Astrocyte (in vitro differentiated cells and primary cell): ENCODE measurements at places on chromosomes 16 and 17. TPM values are rescaled to one million over a fixed set of nuclear protein-coding genes. Genes with fewer than 3 reads are reported as not detected.

DNA sequence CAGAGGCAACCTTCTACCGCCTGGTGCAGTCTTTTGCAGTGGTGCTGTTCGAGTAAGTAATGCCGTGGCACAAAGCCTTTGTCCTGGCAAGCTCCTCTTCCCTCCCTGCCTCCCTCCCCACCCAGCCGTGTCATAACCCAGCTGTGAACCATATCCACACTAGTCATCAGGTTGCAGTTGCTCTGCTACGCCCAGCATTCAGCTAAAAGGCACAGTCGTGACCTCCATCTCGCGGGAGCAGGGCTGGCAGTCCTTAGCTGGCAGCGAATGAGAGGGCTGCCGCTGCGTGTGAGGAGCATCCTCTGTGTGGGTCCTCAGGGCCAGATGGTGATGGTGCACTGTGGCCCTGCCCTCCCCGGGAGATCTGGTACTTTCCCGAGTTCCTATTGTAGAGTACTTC, 39.3 kb downstream of the CIBAR2 start:
- no peak overlapping the region for H3K27ac ChIP-seq
- peak; percentile 44 for DNase-seq
- H3K36me3 ChIP-seq: no peaks in the 10 kb centered on the region
- no peak overlapping the region for H3K4me3 ChIP-seq

GRCh38 chr16:16867973-16868372, 489.0 kb downstream of the NPIPA7 start:
- no peak overlapping the region for H3K4me3 ChIP-seq
- DNase-seq: no peak
- H3K4me1 ChIP-seq: no peaks in the 10 kb centered on the region
- no peak overlapping the region for H3K27ac ChIP-seq

GRCh38 chr17:15384142-15384787, 42.9 kb upstream of the TEKT3 start:
- no peak overlapping the region for H3K27ac ChIP-seq
- no peak overlapping the region for H3K4me3 ChIP-seq
- no peaks in the 10 kb centered on the region for H3K27me3 ChIP-seq
- DNase-seq: no peak

GRCh38 chr17:79108232-79108850, 33.7 kb downstream of the ENGASE start:
- H3K27ac ChIP-seq: no peak overlapping the region
- H3K4me1 ChIP-seq: no peaks in the 10 kb centered on the region
- no peaks in the 10 kb centered on the region for H3K27me3 ChIP-seq
- H3K36me3 ChIP-seq: no peaks in the 10 kb centered on the region

DNA sequence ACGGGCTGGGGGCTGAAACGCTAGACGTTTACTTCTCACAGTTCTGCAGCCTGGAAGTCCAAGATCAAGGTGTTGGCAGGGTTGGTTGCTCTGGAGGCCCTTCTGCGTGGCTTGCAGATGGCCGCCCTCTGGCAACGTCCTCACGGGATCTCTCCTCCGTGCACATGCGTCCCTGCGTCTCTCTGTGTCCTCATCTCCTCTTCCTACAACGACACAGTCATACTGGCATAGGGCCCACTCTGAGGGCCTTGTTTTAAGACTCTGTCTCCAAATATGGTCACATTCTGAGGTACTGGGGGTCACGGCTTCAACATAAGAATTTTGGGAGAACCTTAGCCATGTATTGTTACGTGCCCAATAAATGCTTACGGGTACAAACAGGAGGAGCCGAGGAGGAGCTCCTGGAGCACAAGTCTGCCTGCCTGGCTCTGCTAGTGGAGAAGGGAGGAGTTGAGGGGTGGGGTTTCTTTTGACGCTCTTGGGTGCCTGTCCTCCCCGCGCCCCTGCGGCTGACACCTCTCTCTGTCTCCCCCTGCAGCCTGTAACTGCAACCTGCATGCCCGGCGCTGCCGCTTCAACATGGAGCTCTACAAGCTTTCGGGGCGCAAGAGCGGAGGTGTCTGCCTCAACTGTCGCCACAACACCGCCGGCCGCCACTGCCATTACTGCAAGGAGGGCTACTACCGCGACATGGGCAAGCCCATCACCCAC, 141.1 kb downstream of the NTN1 start:
- no peaks in the 10 kb centered on the region for H3K27me3 ChIP-seq
- DNase-seq: no peak
- no peak overlapping the region for H3K27ac ChIP-seq
- H3K4me1 ChIP-seq: no peaks in the 10 kb centered on the region
- no peaks in the 10 kb centered on the region for H3K36me3 ChIP-seq
- H3K4me3 ChIP-seq: no peak overlapping the region

DNA sequence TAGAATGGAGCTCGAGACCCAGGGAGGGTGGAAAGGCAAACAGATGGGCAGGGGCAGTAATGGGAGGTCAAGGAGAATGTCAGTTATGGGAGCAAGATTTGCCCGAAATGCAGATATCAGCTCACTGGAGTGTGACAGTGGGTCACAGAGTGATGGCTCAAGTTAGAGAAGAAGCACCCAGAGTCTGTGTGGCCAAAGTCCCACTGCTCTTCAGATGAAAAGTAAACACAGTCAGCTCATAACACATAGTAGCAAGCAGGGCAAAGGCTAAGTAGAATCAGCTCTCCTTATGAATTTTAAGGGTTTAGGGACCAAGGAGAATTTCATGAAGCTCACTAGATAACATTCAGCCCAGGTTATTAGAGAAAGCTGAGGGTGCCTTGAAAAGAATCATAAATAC, 264.9 kb upstream of the MON1B start:
- H3K27ac ChIP-seq: no peak overlapping the region
- no peak overlapping the region for H3K4me3 ChIP-seq
- DNase-seq: no peak
- no peaks in the 10 kb centered on the region for H3K36me3 ChIP-seq
- H3K27me3 ChIP-seq: no peaks in the 10 kb centered on the region

DNA sequence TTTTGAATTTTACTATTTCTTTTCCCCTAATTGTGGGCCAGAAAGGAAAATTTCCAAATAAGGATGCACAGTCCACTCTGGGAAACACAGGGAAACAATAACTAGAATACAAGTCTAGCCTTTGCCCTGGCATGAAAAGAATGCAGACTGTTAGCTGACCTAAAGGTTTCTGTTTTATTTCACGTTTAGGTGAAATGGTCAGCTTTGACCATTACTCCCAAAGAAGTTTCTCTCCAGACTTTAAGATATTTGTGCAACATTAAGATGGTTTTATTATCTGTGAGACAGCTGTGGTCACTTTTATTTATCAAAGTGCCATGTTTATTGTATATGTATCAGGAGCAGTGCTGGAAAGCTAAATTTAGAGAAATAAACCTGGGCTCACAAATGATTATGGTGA, 163.9 kb downstream of the SPECC1 start:
- peak; percentile 23 for DNase-seq
- no peaks in the 10 kb centered on the region for H3K36me3 ChIP-seq
- no peaks in the 10 kb centered on the region for H3K27me3 ChIP-seq

DNA sequence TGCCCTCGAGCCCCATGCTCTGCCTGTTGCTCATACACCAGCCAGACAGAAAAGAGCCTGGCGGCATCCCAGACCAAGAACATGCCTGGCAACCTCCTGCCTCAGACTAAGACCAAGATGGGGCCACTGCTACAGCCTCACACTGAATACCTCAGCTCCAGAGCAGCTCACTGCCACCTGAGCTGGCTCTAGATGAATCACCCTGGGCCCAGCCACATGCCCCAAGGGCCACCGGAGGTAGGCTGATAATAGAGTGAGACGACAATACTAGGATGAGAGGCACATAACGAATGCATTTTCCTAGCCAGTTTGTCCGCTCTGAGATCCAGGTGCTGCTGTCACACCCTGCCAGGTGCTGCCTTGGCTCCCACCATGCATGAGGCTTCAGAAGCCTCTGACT, 13.0 kb downstream of the PIP4K2B start:
- H3K27me3 ChIP-seq: no peaks in the 10 kb centered on the region
- peaks cover 32% of the 10 kb centered on the region for H3K36me3 ChIP-seq
- H3K4me1 ChIP-seq: peaks cover 15% of the 10 kb centered on the region
- no peak for DNase-seq

DNA sequence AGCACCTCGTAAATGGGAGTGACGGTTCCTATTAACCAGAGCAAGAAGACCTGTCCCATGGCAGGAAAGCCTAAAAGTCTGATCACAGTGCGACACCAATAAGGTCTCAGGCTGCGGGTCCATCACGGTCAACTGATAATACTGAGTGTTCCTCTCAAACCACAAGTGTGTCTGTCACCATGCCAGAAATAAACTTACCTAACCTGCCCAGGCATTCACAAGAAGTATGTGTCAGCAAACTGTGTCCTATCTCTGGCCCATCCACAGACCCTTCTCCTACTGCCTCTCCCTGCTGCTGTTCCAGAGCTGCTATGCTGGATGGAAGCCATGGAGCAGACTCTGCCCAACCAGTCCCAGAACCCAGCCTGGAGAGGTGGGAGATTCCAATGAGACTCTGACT, 73.5 kb downstream of the ZNF423 start:
- no peaks in the 10 kb centered on the region for H3K27me3 ChIP-seq
- H3K4me3 ChIP-seq: no peak overlapping the region
- no peaks in the 10 kb centered on the region for H3K36me3 ChIP-seq
- H3K4me1 ChIP-seq: no peaks in the 10 kb centered on the region

DNA sequence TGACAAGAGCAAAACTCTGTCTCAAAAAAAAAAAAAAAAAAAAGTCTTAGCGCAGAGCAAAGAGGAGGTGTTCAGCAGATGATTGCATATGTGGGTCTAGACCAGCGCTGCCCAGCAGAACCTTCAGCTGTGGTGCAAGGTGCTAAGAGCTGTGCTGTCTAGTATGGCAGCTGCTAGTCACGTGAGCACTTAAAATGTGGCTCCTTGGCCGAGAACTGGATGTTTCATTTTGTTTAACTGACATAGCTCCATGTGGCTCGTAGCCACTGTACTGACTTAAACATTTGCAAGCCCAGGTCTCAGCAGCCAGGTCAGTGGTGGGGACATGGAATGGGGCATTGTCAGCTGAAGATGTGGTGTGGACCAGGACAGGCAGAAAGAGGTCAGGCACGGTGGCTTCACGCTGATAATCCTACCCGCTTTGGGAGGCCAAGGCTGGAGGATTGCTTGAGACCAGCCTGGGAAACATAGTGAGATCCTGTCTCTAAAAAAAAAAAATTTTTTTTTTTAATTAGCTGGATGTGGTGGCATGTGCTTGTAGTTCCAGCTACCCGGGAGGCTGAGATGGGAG, 9.2 kb downstream of the C1QTNF1 start:
- no peak for DNase-seq
- no peaks in the 10 kb centered on the region for H3K36me3 ChIP-seq
- H3K4me1 ChIP-seq: peaks cover 10% of the 10 kb centered on the region
- H3K4me3 ChIP-seq: no peak overlapping the region

- peak overlapping the region; percentile 81 for H3K27ac ChIP-seq
- peaks cover 24% of the 10 kb centered on the region for H3K36me3 ChIP-seq
- no peak for DNase-seq
- H3K4me3 ChIP-seq: peak overlapping the region; percentile 82
- H3K27me3 ChIP-seq: no peaks in the 10 kb centered on the region
These were observed 1.1 kb downstream of the ELOB start for GRCh38 chr16:2775765-2776499.

- no peak overlapping the region for H3K27ac ChIP-seq
- no peak overlapping the region for H3K4me3 ChIP-seq
- H3K27me3 ChIP-seq: peaks cover 11% of the 10 kb centered on the region
- no peaks in the 10 kb centered on the region for H3K36me3 ChIP-seq
- no peaks in the 10 kb centered on the region for H3K4me1 ChIP-seq
- no peak for DNase-seq
These were observed 100.8 kb downstream of the IRF8 start for GRCh38 chr16:85999778-86000177.

DNA sequence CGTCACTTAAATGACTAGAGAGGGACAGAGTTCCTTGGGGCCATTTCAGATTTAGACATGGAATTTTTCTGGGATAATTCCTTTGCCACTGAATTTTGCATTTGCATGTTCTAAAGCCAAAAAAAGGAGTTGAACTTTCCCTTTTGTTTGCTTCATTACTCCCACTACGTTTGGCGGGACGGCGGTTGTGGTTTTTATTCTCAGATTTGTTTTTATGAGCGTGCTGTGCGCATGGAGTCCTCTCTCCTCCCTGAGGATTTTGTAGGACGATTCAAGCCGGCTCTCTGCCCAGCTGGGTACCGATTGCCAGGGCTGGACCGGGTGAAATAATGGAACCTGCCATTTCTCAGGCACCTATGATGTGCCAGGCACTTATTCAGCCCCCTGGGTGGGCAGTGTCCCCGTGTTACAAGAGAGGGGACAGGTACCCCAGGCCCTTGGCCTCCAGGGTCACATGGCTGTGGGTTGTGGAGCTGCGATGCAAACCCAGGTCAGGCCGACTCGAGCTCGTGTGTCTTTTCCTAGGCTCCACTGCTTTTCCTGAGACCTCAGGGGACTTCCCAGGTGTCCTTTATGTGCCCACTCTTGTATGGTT, 18.8 kb downstream of the CMIP start:
- peaks cover 3% of the 10 kb centered on the region for H3K4me1 ChIP-seq
- no peaks in the 10 kb centered on the region for H3K36me3 ChIP-seq
- no peak for DNase-seq
- no peak overlapping the region for H3K27ac ChIP-seq
- no peak overlapping the region for H3K4me3 ChIP-seq

DNA sequence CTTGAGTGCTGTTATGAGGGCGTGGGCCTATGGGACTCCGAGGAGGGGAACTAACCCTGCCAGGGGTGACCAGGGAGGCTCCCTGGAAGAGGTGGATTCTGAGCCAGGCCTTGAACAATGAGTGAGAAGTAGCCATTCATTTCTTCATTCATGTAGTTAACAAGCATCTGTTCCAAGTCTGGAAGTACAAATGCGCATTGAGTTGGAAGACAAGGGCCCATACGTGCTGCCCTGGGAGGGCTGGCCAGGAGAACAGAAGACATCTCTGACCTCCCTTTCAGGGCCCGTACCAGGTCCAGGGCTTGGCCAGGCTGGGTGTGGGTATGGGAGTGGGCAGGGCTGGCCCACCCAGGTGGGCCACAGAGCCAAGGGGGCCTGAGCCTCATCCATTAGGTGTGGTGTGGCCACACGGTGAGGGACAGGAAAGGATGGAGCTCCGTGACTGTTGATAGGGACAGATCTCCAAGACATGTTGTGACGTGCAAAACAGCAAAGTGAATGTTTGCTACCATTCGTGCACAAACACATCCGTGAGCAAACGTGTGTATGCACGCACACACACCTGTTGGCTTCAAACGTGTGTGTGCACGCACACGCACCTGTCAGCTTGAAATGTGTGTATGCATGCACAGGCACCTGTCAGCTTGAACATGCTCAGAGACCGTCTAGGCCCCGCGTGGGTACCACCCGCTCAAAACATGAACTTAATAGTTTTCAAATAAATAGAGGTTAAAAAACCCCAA, 46.8 kb downstream of the ZDHHC7 start:
- H3K4me3 ChIP-seq: no peak overlapping the region
- H3K4me1 ChIP-seq: no peaks in the 10 kb centered on the region
- no peak for DNase-seq

GRCh38 chr17:1179112-1179817, 516 bp downstream of the ABR start:
- no peaks in the 10 kb centered on the region for H3K36me3 ChIP-seq
- DNase-seq: no peak

GRCh38 chr17:65876985-65877384, 314.9 kb downstream of the CEP112 start:
- DNase-seq: no peak
- H3K4me3 ChIP-seq: no peak overlapping the region
- no peaks in the 10 kb centered on the region for H3K4me1 ChIP-seq
- no peaks in the 10 kb centered on the region for H3K27me3 ChIP-seq

Gene RDM1
- total RNA-seq: not detected in 2 replicates

Gene GP1BA
- total RNA-seq: 0.09 TPM in 1 of 2 replicates, not detected in the other

Gene SLC46A1
- 7.4 and 7.9 TPM in 2 replicates for total RNA-seq

Gene FOXL1
- total RNA-seq: 6.1 and 8.1 TPM in 2 replicates

Gene CRHR1
- total RNA-seq: 0.20 and 0.38 TPM in 2 replicates

Gene EVPLL
- total RNA-seq: not detected in 2 replicates

Gene VWA3A
- total RNA-seq: not detected in 2 replicates

Gene KIFC3
- 80.4 and 96.9 TPM in 2 replicates for total RNA-seq
